ENCODE measurements at places on chromosomes 7 and 10. TPM values are rescaled to one million over a fixed set of nuclear protein-coding genes. Genes with fewer than 3 reads are reported as not detected.

GRCh38 chr10:26857991-26858706, 2.6 kb downstream of the ABI1 start:
- DNase-seq = no peak

GRCh38 chr10:34178196-34178595, 636.9 kb downstream of the PARD3 start:
- no peak for DNase-seq

- DNase-seq = peak; percentile 72
Observed at GRCh38 chr7:23469150-23469960, 936 bp downstream of the IGF2BP3 start.

DNA sequence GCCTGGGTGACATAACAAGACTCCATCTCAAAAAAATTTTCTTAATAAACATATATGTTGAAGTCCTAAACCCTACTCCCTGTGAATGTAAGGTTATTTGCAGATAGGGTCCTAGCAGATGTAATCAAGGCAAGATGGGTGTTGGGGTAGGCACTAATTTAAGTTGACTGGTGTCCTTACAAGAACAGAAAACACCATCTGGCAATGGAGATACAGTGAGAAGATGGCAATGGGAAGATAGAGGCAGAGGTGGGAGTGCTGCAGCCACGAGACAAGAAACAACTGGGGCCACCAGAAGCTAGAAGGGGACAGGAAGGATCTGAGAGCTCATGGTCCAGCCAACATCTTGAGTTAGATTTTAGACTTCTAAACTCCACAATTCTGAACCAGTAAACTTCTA, 606.4 kb downstream of the CNTNAP2 start:
- DNase-seq = no peak

The ADAM8 gene
- total RNA-seq = 7.1 TPM

The CALML3 gene
- total RNA-seq = not detected

DNA sequence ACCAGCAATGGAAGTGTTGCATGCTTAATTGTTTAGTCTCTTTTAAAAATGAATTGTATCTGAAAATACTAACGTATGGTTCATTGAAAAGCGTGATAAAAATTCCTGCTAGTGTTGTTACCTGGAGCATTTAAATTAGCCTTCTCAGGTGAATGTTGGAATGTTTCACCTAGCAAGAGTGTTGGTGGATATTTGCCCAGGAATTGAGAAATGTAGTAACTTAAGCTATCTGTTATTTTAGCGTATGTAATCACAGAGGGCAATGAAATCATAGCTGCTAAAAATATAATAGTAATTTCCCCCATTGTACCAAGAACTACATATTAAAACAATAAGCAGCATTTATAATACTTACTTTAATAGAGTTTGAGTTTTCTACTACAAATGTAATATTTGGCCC, 166.1 kb upstream of the KIAA1217 start:
- no peak for DNase-seq

The PRSS2 gene
- total RNA-seq = 20.4 TPM

- DNase-seq = no peak
Observed at GRCh38 chr10:31288001-31288400, 31.0 kb upstream of the ZEB1 start.

DNA sequence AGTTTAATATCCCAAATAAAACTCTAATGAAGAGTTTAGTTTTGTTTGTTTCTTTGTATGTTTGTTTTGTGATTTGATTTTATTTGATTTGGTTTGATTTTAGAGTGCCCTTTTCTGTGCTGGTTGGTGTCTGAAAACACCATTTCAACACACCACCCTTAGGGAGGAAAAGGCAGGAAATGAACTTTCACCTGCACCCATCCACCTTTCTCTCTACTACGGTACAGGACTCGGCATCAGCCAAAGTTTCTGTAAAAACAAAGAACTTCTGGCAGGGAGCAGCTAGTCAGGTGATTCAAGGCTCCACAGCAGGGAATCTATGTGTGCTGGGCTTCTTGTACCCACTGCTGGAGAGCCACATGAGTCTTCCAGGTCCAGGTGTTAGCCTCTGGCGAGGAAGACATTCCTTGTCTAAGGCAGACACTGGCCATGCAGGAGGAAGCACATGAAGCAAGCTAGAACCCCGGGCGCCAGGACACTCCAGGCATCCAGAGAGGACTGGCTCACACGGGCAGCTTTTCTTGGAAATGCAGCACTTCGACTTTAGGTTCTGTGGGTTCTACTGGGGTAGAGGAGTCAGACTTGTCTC, 22.1 kb upstream of the STK17A start:
- no peak for DNase-seq

Data from type B pancreatic cell (in vitro differentiated cells).